Amniotic epithelial cell (primary cell): ENCODE measurements at places on chromosomes 2 and 18.

DNA sequence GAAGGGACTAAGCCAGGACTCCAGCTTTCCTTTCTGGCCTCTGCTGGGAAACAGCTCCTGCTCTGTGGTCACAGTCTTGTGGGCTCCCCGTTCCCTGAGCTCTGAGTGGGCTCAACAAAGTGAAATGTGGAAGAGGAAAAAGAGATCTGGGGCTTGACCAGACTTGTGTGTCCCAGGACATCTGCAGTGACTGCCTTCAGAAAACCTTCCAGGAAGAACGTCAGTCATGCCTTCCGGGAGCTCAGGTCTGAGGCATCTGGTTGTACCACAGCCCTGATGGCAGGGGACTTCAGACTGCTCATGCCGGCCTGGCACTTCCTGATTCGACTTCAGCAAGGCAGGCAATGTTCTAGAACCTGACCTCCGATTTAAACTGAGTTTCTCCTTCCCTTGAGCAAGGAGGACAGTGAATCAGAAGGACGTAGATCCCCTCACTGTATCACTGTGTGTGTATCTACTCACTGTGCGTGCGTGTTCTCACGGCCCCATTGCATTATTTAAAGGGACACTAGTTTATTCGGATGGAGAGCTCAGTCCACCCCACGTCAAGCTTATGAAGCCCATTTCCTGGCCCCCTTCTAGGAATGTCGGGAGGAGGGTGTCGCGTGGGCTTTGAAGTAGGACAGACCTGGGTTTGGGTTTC, 548 bp upstream of the FBLN7 start:
- DNase-seq: no peak

DNA sequence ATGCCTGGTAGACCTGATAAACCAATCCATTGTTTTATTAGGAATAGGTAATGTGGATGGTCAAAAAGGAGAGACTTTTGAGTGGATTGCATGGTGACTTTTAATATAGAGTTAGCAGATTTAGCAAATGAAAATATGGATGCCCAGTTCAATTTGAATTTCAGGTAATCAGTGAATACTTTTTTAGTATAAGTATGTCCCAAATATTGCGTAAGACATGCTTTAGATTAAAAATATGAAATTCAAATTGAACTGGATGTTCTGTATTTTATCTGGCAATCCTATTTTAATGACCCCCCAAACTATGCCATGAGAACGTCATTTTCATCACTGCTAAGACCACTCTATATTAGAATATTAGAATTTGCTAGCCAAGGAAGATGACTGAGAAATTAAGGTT, 30.3 kb upstream of the TNP1 start:
- DNase-seq: no peak

- DNase-seq: no peak
Measured at GRCh38 chr2:85861650-85862049, 27.1 kb downstream of the ST3GAL5 start.

DNA sequence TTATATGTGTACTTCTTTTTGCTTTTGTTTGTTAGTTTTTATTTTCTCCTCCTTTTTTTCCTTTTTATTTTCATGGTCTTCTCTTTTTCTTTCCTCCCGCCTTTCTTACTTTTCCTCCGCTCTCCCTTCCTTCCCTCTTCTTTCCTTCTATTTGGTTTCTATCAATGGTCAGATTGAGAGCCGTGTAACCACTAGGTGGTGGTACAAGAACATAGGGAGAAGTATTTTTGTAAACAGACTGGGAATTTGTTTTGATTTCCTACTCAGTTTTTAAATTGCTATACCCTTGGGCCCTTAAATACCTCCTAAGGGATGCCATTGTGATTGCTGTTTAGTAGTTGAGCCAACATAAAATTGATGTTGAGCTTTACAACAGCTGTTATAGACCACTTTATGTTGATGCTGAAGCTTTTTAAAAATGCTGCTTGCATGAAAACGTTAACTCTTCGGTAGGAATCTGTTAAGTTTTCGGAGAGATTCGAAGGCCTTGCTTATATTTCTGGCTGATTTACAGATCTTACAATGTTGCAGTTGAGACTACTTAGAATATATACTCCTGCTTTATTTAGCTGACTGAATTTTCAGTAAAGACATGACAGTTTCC, 124.2 kb downstream of the UBE2E3 start:
- DNase-seq: peak; percentile 71

DNA sequence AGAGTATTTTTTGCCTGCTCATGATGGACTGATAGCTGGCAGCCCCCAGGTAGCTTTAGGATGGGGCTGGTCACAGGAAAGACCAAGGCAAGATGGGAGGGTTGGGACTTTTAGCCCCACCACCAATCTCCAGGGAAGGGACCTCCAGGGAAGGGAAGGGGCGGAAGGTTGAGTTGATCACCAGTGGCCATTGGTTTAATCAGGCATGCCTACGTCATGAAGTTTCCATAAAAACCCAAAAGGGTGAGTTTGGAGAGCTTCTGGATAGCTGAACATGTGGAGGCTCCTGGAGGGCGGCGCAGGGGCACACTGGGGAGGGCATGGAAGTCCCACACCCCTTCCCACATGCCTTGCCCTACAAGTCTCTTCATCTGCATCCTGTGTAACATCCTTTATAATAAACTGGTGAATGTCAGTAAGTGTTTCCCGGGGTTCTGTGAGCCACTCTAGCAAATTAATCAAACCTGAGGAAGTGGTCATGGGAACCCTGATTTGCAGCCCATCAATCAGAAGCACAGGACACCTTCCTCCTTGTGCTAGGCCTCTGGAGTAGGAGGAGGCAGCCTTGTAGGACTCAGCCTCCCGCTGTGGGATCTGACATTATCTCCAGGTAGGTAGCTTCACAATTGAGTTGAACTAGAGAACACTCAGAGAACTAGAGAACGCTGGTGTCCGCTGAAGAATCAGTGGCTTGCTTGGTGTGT, 30.3 kb downstream of the RAB31 start:
- no peak for DNase-seq

DNA sequence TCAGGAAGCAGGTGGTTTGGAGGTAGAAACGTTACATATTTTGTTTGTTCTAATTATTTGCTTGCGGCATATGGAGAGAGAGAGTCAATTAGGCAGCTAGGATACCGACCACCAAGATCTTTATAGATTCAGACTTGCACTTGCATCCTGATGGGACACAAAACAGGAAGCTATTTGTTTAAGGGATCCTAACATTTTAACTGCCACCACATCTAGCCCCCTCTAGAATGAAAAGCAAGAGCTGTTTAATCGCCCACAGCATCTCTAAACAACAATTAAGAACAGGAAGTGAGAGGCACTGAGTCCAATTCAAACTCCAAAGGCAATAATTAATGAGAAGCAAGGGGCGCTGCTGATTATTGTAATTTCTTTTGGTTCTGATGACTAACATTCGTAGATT, 182.0 kb upstream of the LINC00305 start:
- no peak for DNase-seq

DNA sequence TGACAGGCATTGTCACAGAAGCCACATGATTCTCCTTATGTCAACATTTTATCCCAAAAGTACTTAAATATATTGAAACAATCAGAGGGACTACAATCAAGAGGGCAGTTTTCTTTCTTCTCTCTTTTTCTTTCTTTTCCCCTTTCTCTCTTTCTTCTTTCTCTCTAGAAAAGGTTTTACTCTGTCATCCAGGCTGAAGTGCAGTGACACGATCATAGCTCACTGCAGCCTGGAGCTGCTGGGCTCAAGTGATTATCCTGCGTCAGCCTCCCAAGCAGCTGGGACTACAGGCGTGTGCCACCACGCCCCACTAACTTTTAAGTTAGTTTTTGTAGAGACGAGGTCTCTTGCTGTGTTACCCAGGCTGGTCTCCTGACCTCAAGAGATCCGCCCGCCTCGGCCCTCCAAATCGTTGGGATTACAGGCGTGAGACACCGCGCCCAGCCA, 1.0 kb upstream of the PRKD3 start:
- DNase-seq: no peak

DNA sequence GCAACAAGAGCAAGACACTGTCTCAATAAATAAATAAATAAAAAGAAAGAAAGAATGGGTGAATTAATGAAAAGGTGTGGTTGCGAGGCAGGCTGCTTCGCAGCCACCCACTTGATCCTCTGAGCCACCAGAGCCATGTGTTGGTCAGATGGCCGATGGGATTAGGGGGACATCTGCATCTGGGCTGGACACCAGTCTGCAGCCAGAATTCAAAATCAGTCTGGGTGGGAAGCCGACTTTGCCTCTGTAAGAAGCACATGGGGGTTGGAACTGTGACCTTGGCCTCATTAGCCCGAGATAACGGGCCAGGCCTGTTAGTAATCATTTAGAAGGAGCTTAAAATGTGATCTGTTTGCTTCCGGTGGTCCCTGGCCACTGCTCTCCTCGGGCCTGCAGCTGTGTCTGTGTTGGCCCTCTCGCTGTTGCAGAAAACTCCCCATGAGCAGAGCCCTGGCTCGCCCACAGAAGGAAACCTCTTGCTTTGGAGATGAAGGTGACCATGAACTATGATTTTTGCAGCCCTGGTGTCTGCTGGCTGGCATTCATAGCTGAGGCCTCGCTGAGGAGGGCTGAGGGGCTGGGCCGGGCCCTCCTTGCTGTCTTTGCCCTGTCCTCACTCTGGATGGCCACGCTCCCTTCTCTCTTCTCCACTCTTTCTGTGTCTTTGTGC, 94.4 kb downstream of the DYSF start:
- no peak for DNase-seq

- no peak for DNase-seq
Measured at GRCh38 chr2:240600451-240600961, 14.0 kb downstream of the CAPN10 start.

DNA sequence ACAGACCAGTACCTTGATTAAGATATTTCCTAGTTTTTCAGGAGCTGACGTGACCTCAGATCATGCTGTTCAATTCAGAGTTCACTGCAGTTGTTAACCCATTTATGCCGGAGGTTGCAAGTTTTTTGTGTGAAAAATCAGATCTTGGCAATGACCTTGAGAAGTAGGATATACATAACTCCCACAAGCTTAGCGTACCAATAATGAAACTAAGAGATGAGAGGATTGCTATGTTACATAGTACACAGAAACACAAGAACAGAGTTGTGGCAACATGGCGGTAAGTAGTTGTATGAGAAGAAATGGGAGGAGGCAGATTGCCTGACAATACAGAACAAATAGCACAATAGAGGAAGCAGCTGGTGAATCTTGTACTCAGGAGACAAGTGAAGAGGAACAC, 39.1 kb downstream of the PPIG start:
- DNase-seq: peak; percentile 7

DNA sequence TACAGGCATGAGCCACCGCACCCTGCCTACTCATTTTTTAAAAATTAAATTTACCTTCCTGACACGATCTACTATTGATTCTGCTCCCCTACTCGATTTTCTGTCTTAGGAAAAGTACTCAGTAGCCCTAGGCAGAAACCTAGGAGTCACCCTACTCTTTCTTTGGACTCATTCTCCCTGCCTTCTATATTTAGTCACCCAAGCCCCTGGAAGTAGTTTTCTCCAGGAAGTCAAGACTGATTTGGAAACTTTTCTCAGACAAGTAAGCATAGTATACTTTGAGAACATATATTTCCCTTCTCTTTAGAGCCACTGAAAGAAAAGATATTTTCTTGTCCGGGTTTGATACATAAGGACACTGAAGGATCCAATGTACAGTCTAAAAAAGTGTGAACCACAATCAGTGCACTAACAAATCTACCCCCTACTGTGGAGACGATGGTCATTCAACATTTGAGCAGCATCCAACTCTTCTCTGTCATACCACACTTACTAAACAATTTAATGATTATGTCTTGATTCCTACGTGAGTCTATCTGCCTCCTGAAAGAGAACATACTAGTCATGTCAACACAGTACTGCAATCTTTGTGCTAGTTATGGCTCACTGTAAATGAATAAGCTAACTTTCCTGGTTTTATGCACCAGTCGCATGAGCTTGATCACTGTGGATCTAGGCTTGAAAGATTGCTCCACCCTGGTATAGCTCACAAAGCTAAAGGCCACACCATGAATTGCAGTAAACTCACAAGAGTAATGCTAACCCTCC, 19.8 kb downstream of the YWHAQ start:
- DNase-seq: no peak

GRCh38 chr2:105600949-105601794, 143.5 kb upstream of the NCK2 start:
- DNase-seq: peak; percentile 91

GRCh38 chr2:37643730-37644078, 27.7 kb downstream of the CDC42EP3 start:
- no peak for DNase-seq

DNA sequence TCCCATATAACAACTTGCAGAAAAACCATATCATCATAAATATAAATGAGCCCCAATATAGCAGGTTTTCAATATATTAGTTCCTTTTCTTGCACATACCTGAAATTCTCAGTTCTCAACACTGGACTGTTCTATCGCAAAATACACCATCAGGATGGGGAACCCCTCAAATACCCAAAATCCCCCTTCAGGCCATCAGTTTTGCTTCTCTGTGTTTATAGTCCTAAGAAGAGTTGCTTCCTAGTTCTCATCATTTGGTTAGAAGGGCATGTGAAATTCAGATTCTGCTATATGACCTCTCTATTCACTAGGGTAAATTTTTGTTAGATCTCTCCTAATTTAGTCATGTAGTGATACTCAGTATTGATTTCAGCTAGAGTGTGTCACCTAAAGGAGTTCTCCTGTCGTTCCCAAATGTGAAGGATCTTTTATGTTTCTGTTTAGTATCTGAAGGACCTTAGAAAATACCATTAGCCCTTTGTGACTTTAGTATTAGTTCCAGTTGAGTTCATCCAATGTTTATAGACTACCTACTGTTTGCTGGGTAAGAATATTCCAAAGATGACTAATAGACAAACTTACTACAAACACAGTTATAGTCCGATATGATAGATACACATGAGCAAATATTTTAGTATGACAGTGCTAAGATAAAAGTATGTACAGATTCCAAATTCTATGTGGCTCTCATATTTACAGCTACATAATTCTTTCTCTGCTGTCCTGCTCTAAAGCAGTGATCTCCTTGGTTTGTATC, 115.8 kb downstream of the TTC27 start:
- DNase-seq: no peak

GRCh38 chr2:128169094-128169493, 78.1 kb downstream of the UGGT1 start:
- DNase-seq: no peak

DNA sequence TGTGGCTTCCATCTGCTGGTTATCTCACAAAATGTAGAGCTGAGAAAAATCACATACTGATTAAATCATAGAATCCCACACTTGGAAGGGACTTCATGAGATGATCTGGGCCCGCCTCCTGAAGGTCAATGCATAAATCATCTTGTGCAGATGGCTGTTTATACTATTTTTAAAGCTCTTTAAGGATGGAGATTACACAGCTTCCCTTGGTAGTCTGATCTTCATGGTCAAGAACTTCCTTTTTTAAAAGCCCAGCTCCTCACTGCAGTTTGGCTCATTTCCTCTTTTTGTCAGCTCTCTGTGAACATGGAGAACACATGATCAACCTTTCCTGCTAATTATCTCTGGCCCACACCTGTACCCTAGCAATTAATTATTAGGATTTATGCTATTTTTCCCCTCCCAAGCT, 25.9 kb downstream of the GCG start:
- peak; percentile 78 for DNase-seq

- DNase-seq: no peak
Measured at GRCh38 chr18:574865-575645, 5.1 kb upstream of the CETN1 start.
